ENCODE measurements at places on chromosomes 5 and 9.

DNA sequence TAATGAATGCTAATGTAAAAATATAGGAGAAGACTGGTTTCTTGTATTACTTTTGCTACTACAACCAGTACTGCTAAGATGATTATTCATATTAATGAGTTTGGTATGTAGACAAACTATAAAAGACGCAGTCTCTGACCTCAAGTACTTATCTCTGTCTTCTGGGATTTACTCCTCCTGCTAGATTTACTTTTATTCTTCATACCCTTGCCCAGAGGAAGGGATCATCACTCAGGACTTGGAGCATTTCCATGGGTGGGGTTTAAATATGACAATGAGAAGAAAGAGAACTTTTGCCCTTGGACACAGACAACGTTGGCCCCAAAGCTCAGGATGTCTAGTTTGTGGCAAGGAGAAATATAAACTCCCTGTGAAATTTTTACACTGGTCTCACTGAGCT, 126.1 kb downstream of the BNC2 start:
- DNase-seq, result no peak

DNA sequence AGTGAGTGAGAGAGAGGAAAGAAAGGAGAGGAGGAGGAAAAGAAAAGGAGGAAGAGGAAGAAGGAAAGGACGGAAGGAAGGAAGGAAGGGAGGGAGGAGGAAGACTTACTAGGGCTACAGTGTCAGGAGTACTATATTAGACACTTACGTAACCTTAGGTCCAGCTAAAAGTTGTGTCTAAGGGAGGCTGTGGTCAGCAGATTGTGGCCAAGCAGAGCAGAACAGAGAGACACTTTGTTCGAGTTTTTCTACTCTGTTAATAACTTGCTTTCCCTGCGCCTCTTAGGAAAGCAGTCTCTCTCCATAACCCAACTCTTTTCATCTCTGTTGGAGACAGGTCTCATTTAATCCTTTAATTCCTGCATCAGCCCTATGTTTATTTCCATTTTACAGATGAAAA, 138.9 kb downstream of the KCNN2 start:
- DNase-seq, result no peak

GRCh38 chr5:139982975-139983240, 60.2 kb downstream of the NRG2 start:
- no peak for DNase-seq

GRCh38 chr9:80061940-80062339, 490.2 kb downstream of the TLE4 start:
- no peak for DNase-seq

- DNase-seq, result no peak
Measured at GRCh38 chr5:168844922-168845296, 265.7 kb upstream of the PANK3 start.

DNA sequence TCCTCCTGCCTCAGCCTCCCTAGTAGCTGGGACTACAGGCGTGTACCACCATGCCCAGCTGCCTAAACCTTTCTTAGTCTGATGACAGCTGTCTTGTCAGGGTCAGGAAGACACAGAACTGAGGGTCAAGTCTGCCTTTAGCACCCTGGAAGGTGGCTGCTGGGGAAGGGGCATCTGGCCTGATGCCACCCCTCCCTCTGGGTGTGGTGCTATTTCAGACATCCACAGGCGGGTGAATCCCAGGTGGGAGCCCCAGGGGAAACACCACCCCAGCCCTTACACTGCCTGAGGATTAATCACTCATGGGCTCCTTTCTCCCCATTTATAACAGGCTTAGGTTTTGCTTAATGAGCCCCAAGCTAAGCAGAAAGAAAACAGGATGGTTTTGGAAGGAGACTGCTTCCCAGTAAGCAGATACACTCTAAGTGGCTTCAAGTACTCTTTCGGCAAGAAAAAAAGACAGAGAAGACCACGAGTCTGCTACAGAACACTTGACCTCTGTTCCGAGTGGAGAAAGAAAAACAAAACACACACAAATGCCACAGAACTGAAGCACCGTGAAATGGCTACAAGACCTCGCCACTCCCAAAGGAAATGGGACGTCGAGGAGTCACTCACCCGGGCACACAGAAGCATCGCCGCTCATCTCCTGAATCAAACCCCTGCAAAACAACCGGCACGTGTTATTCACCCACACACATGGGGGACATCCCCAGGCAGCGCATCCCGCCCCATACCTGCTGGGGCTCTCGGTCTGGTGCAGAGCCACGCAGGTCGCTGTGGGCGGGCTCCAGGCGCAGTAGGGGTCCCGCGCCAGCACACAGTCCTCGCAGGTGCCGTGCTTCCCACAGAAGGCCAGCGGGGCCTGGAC, 62.4 kb downstream of the SECISBP2 start:
- DNase-seq, result no peak

DNA sequence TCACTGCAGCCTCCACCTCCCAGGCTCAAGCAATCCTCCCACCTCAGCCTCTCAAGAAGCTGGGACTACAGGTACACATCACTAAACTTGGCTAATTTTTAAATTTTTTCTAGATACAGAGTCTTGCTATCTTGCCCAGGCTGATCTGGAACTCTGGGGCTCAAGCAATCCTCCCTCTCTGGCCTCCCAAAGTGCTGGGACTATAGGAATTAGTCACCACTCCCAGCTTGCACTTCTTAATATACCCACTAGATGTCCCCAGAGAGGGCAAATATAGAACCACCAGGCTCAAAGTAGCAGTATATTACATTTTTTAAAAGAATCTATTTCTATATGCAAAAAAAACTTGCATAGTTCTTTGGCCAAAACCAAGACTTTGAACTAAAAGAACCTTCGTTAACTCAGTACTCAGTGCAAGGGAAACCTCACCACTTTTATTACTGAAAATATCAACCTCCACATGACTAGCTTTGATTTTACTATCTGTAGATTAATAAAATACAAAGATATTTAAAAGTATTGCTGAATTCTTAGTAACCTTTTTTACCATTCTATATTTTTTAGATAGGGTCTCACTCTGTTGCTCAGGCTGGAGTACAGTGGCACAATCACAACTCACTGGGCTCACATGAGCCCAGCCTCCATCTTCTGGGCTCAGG, 25.8 kb upstream of the HSD17B3 start:
- peak; percentile 50 for DNase-seq

- DNase-seq, result peak; percentile 46
Measured at GRCh38 chr5:67156976-67157583, 39.5 kb downstream of the CD180 start.

DNA sequence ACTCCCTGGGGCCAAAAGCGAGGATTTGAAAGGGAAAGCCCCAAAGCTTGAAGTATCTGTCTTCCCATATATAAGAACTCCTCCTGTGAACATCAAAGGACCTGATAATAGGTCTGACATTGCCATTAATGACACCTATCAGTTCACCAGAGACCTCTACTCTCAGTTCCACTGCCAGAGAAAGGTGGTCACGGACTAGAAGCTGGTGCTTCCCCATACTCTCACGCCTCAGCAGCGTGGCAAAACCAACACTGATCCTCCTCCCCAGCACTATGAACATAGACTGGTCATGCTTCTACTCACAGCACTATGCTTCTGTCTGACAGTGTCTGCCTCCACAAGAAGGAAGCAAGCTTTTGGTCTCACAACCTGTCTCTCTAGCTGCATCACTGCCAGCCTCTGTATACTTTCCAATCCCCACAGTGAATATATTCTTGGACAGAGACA, 37.9 kb downstream of the NRG2 start:
- DNase-seq, result no peak

GRCh38 chr5:139694556-139695177, 46.5 kb downstream of the CXXC5 start:
- no peak for DNase-seq

DNA sequence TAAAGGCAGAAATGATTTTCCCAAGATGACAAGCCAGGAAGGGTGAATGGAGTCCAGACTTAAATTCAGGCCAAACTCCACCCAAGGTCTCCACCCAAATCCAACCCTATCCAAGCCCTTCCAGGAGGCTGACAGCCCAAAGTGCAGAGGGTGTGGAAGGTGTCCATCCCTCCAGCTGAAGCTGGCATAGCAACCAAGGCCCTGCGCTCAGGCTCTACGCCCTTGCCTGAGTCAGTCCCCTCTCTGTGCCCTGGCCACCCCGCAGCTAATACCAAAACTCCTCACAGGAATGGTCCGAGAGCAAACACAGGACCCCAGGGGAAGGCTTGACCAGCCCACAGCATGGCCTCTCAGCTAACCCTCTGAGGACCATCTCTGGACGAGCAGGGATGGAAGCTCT, 2.1 kb downstream of the SEPTIN8 start:
- no peak for DNase-seq

GRCh38 chr9:16387382-16387781, 483.1 kb downstream of the BNC2 start:
- DNase-seq, result no peak

DNA sequence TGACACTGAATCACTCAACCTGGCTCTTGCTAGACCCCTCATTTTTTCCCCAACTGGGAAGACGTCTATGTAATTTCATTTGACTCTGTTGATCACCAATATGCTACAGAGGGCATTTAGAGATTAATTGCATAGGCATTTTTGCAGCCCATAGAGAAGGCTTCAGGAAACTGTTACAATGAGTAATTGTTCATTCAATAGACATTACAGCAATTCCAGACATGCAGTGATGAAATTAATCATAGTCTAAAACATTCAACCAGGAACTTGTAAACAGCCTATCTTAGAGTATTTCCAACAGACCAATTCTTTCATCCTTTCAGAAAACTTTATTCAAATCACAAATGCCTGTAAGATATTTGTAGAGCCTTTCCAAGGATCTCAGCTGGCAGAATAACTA, 122.3 kb downstream of the MARCHF11 start:
- DNase-seq, result no peak
